ENCODE measurements at places on chromosomes 4 and X. TPM values are rescaled to one million over a fixed set of nuclear protein-coding genes. Genes with fewer than 3 reads are reported as not detected.
A peak's percentile ranks its signal among the peaks of the same experiment; 100 is the strongest.

DNA sequence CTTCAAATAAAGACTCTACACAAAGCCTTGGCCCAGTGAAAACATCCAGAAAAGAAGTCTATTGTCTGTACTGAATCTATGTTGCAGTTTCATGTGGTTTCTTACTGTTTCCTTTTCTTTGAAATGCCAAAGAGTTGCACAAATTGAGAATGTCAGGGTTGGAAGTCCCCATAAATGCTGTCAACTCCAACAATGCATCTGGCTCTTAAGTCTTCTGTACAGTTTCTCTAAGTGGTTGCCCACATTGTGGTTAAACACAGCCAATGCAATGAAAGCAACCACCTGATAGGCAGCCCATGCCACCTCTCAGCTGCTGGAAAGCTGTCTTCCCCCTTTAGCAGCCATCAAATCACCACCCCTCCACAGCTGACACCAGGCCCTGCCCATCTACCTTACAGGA, 67.2 kb upstream of the C1GALT1C1 start:
- no peaks in the 10 kb centered on the region for H3K4me1 ChIP-seq
- DNase-seq: no peak
- H3K27me3 ChIP-seq: peaks cover 9% of the 10 kb centered on the region
- peaks cover 6% of the 10 kb centered on the region for H3K36me3 ChIP-seq

GRCh38 chr4:86497131-86497530, 97.0 kb upstream of the PTPN13 start:
- H3K27ac ChIP-seq: no peak overlapping the region
- no peak overlapping the region for H3K4me3 ChIP-seq
- peak; percentile 66 for DNase-seq
- peaks cover 6% of the 10 kb centered on the region for H3K4me1 ChIP-seq
- H3K27me3 ChIP-seq: no peaks in the 10 kb centered on the region

- H3K4me3 ChIP-seq: no peak overlapping the region
- no peaks in the 10 kb centered on the region for H3K27me3 ChIP-seq
- DNase-seq: peak; percentile 68
- H3K36me3 ChIP-seq: peaks cover 63% of the 10 kb centered on the region
Observed at GRCh38 chr4:151117371-151117962, 18.0 kb downstream of the RPS3A start.

GRCh38 chr4:153327247-153327646, 17.2 kb upstream of the MND1 start:
- no peak overlapping the region for H3K27ac ChIP-seq
- no peak for DNase-seq
- no peak overlapping the region for H3K4me3 ChIP-seq
- no peaks in the 10 kb centered on the region for H3K4me1 ChIP-seq
- H3K36me3 ChIP-seq: peaks cover 11% of the 10 kb centered on the region

DNA sequence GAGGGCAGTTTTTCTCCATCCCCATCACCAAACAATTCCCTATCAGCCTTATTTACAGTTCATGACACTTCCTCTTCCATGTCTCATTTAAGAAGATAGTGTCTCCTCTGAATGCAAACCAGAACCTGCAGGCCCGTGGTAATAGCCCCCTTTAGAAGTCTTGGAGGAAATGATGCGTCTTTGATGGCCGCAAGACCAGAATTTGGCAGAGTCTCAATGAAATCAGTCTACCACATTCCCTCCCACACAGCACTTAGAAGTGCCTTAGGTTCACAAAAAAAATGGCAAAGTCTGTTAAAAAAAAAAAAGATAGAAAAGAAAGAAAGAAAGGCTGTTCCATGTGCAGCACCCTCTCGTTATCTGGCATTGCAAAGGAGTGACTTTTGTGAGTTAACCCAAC, 2.1 kb upstream of the KDR start:
- no peak overlapping the region for H3K27ac ChIP-seq
- H3K4me3 ChIP-seq: no peak overlapping the region
- H3K4me1 ChIP-seq: peaks cover 5% of the 10 kb centered on the region
- H3K27me3 ChIP-seq: no peaks in the 10 kb centered on the region
- DNase-seq: no peak

DNA sequence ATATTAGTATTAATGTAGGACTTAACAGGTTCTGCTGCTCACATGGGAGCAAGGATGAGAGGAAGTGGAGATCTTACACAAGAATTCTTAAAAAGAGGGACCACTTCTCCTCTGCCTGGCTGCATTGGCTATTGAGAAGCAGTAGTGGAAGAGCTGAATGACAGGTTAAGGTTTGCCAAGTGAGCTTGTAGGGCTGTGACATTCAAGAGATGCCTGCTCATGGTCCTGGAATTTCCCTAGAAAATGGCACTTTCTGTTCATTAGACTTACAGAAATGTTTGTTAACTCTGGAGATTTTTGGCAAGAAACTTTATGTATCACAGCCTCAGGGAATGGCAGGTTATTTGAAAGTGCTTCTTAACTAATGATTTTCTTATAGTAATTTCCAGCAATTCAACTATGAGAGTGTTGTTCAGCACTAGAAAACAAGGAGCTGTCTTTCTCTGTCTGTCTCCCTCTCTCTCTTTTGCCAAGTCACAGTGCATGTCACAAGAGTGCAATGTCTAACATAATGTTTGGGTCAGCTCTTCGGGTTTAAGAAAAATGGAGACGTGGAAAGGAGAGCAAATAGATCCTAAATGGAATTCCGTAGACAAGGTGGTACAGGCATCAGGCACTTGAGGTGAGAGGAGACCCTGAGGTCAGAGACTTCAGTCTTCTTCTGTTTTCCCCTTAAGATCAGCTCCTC, 8.3 kb upstream of the NAP1L5 start:
- peaks cover 41% of the 10 kb centered on the region for H3K36me3 ChIP-seq
- DNase-seq: peak; percentile 15
- H3K27ac ChIP-seq: no peak overlapping the region
- H3K27me3 ChIP-seq: no peaks in the 10 kb centered on the region

GRCh38 chrX:3257471-3257870, 89.0 kb downstream of the MXRA5 start:
- no peak overlapping the region for H3K4me3 ChIP-seq
- peaks cover 6% of the 10 kb centered on the region for H3K4me1 ChIP-seq
- no peak overlapping the region for H3K27ac ChIP-seq
- no peaks in the 10 kb centered on the region for H3K36me3 ChIP-seq

DNA sequence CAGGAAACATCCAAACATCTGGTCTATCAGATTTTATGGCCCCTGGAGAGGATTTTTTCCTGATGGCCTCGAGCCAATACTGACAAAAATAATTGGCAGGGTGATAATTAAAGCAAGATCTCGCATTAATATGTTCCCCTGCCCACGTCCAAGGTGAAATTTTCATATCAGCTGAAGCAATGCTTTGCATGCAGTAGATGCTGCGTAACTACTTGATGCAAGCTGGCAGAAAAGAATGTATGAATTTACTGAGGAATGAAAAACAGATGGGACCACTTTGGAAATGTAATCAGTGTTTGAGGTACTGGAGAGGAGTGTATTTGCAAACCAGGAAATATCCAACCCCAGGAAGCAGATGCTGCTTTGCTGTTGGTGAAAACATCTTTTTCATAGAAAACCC, 36.8 kb upstream of the REST start:
- no peak for DNase-seq
- H3K27me3 ChIP-seq: no peaks in the 10 kb centered on the region
- H3K36me3 ChIP-seq: no peaks in the 10 kb centered on the region
- no peak overlapping the region for H3K27ac ChIP-seq
- no peak overlapping the region for H3K4me3 ChIP-seq
- H3K4me1 ChIP-seq: no peaks in the 10 kb centered on the region

GRCh38 chrX:35357656-35358055, 415.1 kb downstream of the FAM47B start:
- H3K27ac ChIP-seq: peak overlapping the region; percentile 59
- H3K27me3 ChIP-seq: peaks cover 22% of the 10 kb centered on the region
- DNase-seq: peak; percentile 21
- H3K4me3 ChIP-seq: no peak overlapping the region

DNA sequence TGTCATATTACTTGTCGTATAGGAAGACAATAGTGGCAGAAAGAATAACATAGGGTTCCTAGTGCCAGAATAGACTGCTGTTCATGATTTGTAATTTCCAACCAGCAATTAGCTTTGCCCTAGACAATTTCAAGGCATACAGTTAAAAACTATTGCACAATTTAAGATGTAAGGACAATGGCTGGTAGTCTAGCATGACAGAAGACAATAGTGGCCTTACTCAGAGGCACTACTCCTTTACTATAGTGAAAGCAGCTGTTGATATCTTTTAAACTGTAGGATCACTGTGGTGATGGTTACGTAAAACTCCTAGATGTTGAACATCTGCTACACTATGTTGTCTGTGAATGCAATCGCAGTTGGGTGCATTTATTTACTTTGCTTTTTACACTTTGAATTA, 234.5 kb downstream of the RBMX2 start:
- no peaks in the 10 kb centered on the region for H3K36me3 ChIP-seq
- DNase-seq: no peak
- peaks cover 13% of the 10 kb centered on the region for H3K27me3 ChIP-seq

DNA sequence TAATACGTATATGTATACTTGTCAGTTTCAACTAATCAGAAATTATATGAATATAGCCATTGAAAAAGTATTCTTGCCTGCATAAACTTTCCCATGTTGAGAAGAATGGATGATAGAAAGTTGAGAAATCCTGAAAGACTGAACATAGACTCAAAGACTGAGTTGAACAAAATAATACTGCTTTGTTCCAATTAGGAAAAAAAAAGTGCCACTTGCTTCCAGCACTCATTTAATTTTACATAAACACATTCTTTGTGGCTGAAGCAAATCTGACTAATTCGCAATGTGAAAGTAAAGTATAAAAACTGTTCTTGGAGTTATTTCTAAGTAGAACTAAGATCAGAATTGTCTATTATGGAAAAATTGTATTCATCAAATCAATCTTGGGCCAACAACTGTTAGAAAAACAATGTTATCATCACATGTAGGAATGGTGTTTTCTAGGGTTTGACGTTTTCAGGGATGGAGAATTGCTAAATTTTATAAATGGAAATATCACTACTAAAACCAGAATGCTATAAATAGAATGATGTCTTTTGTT, 2334.6 kb downstream of the PCDH7 start:
- no peaks in the 10 kb centered on the region for H3K27me3 ChIP-seq
- H3K4me1 ChIP-seq: no peaks in the 10 kb centered on the region
- H3K4me3 ChIP-seq: no peak overlapping the region
- H3K27ac ChIP-seq: no peak overlapping the region
- no peaks in the 10 kb centered on the region for H3K36me3 ChIP-seq

DNA sequence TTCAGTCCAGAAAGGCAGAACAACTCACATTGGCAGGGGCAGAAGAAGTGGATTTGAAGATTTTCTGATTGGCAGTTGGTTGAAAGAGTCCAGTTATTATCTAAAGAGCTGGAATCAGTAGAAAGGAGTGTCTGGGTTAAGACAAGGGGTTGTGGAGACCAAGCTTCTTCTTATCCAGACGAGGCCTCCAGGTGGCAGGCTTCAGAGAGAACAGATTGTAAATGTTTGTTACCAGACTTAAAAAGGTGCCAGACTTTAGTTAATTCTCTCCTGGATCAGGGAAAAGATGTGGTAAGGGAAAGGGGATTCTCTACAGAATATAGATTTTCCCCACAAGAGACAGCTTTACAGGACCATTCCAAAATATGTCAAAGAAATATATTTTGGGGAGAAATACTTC, 36.7 kb upstream of the TLR3 start:
- H3K27ac ChIP-seq: no peak overlapping the region
- no peaks in the 10 kb centered on the region for H3K4me1 ChIP-seq
- no peak overlapping the region for H3K4me3 ChIP-seq
- peaks cover 16% of the 10 kb centered on the region for H3K27me3 ChIP-seq
- DNase-seq: no peak

GRCh38 chrX:72086995-72087394, 44.7 kb downstream of the RTL5 start:
- H3K27ac ChIP-seq: no peak overlapping the region
- no peak overlapping the region for H3K4me3 ChIP-seq
- no peaks in the 10 kb centered on the region for H3K36me3 ChIP-seq
- peaks cover 88% of the 10 kb centered on the region for H3K27me3 ChIP-seq
- DNase-seq: no peak

DNA sequence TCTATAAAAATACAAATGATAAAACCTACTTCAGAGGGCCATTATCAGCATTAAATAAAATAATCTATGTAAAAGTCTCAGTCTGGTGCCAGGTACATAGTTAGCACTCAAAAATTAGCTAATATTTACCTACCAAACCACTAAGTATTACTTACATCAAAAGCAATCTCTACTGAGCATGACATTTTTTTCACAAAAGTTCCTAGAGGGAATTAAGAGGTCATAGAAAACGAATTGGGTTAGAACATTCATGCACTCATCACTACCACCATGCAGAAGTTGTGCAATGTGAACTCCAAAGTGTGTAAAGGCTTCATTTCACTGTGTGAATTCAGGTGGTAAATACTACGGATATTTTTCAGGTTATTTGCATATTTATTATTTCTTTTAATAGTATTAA, 209.5 kb upstream of the FGF13 start:
- DNase-seq: no peak
- no peak overlapping the region for H3K27ac ChIP-seq
- no peaks in the 10 kb centered on the region for H3K36me3 ChIP-seq
- no peak overlapping the region for H3K4me3 ChIP-seq
- H3K4me1 ChIP-seq: peaks cover 11% of the 10 kb centered on the region

DNA sequence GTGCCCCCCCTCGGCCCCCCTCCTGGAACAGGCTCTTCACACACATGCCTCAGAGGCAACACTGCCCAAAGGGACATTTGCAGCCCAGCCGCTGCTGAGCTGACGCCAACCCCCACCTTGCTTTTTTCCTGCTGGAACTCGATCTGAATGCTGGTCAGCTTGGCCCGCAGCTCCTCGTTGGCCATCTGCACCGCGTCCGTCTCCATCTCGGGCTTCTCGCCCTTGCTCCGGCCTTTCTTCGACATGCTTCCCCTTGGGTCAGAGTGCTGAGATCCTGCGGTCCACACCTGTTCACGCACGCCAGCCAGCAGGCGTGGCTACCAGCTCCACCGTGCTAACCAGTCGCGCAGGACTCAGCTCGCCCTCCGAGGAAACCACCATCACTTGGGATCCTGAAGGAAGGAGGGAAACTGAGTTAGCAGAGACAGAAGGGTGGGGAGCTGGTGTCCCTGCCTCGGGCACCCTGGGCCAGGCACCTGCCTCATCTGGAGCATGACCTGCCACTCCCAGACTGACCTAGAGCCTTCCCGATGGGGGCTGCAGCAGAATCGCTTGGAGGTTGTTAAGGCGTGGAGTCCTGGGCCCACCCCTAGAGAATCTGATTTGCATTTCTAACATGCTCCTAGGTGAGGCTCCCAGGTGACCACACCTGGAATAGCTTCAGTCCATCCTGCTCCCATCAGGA, 87.6 kb downstream of the JAKMIP1 start:
- H3K4me1 ChIP-seq: no peaks in the 10 kb centered on the region
- H3K27me3 ChIP-seq: no peaks in the 10 kb centered on the region
- no peaks in the 10 kb centered on the region for H3K36me3 ChIP-seq

- H3K36me3 ChIP-seq: no peaks in the 10 kb centered on the region
- DNase-seq: no peak
- no peak overlapping the region for H3K27ac ChIP-seq
- no peaks in the 10 kb centered on the region for H3K27me3 ChIP-seq
Observed at GRCh38 chr4:119008761-119009160, 120.1 kb downstream of the SYNPO2 start.

Gene RBM47
- 1.8 TPM for total RNA-seq

Gene DRD5
- total RNA-seq: not detected

Gene TMPRSS11F
- not detected for total RNA-seq

Gene TEX13C
- not detected for total RNA-seq

Gene LONRF3
- 1.0 TPM for total RNA-seq

Gene NEUROG2
- total RNA-seq: not detected

Gene ITGB1BP2
- total RNA-seq: 1.4 TPM

Gene GLOD5
- total RNA-seq: not detected

Gene NDP
- total RNA-seq: not detected

Gene ANOS1
- total RNA-seq: 0.05 TPM

Gene G6PD
- total RNA-seq: 49.5 TPM

Gene PNMA3
- total RNA-seq: not detected
